H1 (cell line): ENCODE measurements at places on chromosomes 1 and 21. TPM values are rescaled to one million over a fixed set of nuclear protein-coding genes. Genes with fewer than 3 reads are reported as not detected.

Gene CHAF1B
- total RNA-seq: 22.0 and 23.1 TPM in 2 replicates

DNA sequence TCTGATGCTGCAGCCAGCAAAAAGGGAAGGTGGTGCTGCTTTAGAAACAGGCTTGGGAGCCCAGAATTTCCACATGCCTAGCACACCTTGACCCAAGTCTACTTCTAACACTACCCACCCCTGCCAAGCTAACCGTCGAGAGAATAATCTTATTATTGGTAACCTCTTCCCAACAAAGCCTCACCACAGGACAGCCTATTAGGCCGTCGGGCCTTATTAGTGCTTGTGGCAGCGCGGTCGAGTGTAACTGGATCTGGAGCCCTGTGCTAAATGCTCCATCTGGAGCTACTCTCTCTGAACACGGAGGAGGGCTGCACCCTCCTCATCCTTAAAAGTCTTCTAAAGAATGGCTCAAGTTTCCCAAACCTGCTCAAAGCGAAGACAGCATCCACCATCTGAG, 165.5 kb upstream of the NFIA start:
- no peak for DNase-seq

- no peak for DNase-seq
These were observed 10.7 kb downstream of the IVL start for GRCh38 chr1:152919071-152919470.

- no peak for DNase-seq
These were observed 10.0 kb downstream of the MYBPHL start for GRCh38 chr1:109296782-109297181.

Gene RPL22
- 521 and 545 TPM in 2 replicates for total RNA-seq

Gene MRAP
- total RNA-seq: not detected in 2 replicates

GRCh38 chr1:203373991-203374390, 23.1 kb upstream of the FMOD start:
- DNase-seq: no peak

Gene SERPINC1
- not detected in 2 replicates for total RNA-seq

Gene NHLH1
- total RNA-seq: 0.39 and 0.48 TPM in 2 replicates

- no peak for DNase-seq
These were observed 11.0 kb downstream of the COL6A1 start for GRCh38 chr21:45992301-45993209.

DNA sequence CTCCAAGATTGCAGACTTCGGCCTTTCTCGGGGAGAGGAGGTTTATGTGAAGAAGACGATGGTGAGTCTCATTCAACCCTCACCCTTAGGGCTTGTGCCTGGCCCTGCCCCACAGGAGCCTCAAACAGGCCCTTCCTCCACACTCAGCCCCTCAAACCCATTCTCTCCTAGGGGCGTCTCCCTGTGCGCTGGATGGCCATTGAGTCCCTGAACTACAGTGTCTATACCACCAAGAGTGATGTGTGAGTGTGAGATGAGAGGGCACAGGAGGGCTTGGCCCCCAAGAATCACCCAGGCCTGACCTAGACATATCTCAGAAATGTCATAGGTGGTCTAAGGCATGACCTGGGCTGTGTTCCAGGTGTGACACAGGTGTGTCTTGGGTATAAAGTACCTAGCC, 18.3 kb upstream of the MPL start:
- DNase-seq: no peak
